ENCODE measurements at places on chromosomes 5 and 9.
A peak's percentile ranks its signal among the peaks of the same experiment; 100 is the strongest.

DNA sequence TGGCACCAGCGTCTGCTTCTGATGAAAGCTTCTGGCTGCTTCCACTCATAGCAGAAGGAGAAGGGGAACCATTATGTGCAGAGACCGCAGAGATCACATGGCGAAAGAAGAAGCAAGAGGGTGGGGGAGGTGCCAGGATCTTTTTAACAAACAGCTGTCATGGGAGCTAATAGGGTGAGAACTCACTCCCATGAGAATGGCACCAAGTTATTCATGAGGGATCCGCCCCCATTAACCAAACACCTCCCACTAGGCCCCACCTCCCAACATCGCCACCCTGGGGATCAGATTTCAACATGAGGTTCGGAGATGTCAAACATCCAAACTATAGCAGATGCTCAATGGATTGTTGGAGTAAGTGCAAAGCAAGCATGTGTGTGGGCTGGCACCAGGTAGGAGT, 125.8 kb upstream of the SLIT3 start:
- no peak for DNase-seq

DNA sequence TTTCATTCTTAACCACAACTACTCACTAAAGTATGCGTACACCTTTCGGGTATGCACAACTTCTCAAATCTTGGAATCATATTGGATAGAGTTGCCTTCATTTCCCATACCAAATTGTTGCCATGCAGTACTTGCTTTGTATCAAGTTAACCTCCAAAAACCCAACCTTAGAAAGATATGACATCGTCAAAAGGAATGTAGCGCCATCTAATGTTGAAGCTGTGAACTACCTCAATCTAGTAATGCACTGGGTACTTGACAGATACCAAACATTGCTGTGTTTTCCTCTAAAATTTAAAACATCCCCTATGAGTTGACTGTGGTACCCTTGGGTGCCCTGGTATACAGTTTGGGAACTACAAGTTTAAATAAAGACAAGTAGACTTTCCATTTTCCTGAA, 318.4 kb downstream of the ARL15 start:
- no peak for DNase-seq

- DNase-seq, result no peak
These were observed 58.7 kb downstream of the PRDM6 start for GRCh38 chr5:123147741-123148140.

- DNase-seq, result no peak
These were observed 51.3 kb downstream of the CARTPT start for GRCh38 chr5:71770381-71770780.

- no peak for DNase-seq
These were observed 162.7 kb upstream of the LHFPL2 start for GRCh38 chr5:78811121-78811817.

GRCh38 chr5:155620821-155621410, 607.4 kb downstream of the KIF4B start:
- DNase-seq, result no peak

GRCh38 chr9:9499546-9499945, 1113.3 kb downstream of the PTPRD start:
- DNase-seq, result no peak

GRCh38 chr9:131552030-131552429, 6.7 kb downstream of the PRRT1B start:
- no peak for DNase-seq

- DNase-seq, result no peak
These were observed 104.5 kb upstream of the NUDT12 start for GRCh38 chr5:103667068-103667467.

DNA sequence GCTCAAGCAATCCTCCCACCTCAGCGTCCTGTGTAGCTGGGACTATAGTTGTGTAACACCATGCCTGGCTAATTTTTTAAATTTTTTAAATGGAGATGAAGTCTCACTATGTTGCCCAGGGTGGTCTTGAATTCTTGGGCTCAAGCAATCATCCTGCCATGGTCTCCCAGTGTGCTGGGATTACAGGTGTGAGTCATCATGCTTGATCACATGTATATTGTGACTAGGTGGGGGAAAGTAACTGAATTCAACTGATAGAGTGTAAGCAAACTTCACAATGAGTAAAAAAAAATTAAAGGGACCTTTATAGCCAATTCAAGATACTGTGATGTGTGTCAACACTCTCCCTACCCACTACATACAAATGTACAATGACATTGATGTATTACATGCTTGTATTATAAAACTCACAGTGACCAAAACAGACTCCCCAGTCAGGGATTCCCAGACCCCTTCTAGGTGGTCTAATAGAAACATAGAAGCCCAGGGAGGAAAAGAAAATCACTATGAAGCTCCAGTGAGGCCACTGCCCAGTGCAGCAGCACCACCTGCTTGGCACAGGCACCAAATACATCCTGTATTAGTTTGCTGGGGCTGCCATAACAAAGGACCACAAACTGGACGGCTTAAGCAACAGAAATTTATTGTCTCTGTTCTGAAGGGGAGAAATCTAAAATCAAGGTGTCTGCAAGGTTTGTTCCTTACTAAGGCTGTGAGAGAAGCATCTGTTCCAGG, 8.8 kb downstream of the PLGRKT start:
- DNase-seq, result no peak

GRCh38 chr9:94654165-94654894, 15.0 kb upstream of the FBP1 start:
- no peak for DNase-seq

DNA sequence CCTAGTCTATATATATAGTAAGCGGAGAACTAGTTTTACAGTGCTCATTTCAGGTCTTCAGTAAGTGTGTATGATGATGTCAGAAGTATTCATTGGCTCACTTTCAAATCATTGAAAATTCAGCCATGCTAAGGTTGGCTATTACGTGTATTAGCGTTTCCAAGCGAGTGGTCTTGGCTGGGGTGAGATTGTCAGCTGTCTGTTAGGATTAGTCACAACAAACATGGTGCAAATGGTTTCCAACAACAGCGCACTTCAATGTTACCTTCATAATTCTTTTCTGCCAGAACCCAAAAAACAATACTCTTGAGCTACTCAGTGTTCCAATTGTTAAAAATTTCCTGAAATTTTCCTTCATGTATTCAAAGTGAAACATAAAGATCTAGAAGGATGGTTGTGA, 283.0 kb downstream of the AOPEP start:
- no peak for DNase-seq

DNA sequence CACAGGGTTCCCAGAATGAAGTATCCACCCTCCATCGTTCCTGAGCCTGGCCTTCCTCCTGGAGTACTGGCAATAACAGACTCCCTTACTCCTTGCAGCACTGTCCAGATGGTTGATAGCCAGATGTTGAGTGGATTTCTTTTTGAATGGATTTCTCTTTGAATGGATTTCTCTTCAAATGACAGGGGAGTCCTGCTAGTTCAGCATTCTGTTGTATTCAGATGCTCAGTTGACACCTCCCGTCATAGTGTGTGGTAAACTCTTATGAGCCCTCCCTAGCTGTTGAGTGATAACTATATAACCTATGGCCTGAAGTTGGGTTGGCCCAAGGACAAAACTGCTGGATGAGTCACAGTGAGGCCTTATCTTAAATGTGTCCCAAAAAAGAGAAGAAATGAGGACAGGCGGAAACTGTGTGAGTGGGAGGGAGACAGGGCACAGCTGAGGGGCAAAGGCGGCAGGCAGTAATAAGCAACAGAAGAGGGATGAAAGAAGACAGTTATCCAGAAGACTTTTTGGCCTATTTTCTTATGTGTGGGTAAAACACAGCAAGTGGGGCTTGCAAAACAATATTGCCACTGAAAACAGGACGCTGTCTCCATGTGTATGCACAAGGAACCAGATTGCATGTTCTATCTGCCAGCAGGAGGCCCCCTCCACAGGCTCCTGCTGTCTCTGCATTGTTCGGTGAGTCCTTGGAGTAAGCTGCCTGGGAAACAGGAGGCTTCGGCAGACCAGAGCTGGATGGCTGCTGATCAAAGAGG, 209.5 kb upstream of the S1PR3 start:
- no peak for DNase-seq

- DNase-seq, result peak; percentile 69
These were observed 260.0 kb downstream of the AUH start for GRCh38 chr9:91101611-91102168.

DNA sequence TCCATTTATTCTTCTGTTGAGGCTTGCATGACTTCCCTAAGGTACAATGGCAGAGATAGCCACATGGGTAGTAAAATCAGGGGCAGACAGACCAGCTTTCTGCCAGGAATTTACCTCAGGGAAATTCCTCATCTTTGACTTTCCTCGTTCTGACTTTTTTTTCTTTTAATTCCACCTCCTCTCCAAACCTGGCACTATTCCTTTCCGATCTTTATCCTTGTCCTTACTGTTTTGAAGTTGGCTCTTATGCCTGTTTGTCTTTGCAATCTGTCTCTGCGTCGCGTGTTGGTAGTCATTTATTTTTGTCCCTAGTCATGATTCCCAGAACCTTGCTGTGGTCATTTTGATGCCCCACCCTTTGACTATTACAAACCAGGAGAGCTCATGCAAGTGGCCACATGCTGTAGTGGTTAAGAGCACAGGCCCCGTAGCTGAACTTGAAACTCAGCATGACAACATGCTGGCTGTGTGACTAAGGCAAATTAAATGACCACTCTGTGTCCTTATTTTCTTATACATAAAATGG, 19.0 kb downstream of the TMC1 start:
- no peak for DNase-seq

DNA sequence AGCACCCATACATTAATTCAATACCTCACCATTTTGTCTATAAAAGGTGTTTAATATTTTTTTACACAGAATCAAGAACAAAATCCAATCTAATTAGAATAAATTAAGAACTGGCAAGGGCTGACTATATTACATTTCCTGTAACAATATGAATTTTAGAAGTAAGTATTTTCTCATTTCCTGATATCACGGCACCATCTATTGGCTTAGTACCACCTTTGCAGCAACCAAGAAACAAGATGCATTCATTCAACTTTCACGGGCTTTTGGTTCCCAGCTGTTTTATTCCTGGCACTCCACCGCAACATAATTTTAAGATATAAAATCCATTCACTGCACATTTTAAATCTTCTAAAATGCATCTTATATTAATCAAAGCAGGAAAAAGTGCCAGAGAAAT, 20.6 kb downstream of the PSMB7 start:
- DNase-seq, result no peak

- no peak for DNase-seq
These were observed 153.7 kb downstream of the TLE1 start for GRCh38 chr9:81535542-81536241.

DNA sequence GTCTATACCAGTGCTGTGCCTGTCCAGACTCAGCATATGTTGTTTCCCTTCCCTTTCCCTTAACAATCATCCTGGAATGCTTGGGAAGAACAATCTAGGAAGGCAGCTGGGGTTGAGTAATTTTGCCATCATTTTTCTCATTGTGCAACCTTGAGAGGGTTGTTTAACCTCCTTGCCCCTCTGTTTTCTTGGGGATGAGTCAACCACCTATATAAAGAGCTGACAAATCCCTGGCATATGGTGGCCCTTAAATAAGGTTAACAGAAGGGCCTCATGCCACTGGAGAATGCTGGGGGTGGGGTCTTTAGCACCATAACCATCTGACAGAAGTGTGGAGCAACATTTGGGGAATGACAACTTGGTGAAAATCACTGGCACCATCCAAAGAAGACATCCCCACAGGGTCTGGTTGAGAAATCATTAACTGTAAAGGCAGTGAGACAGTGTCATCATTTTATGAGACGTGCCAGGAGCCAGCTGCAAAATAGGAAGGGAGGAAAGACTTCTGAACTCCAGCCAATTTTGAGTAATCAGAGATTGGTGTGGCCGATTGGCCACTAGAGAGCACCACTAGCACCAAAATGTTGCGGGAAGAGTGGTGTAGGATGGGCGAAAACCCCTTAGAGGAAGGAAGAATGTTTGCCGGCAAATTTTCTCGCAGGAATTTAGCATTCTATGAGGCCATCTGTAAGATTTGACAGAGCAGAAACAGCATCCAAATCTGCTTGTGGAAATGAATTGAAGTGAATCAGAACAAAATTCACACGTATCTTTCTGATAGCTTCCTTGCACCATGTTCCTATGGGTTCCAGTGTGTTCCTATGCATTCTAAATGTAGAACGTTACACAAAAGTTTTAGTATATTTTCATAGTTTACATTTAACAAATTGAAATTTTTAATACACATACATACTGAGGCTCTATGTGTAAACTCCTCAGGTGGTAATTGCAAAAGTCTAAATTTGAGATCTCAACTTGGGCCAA, 113.8 kb downstream of the MSX2 start:
- DNase-seq, result no peak

DNA sequence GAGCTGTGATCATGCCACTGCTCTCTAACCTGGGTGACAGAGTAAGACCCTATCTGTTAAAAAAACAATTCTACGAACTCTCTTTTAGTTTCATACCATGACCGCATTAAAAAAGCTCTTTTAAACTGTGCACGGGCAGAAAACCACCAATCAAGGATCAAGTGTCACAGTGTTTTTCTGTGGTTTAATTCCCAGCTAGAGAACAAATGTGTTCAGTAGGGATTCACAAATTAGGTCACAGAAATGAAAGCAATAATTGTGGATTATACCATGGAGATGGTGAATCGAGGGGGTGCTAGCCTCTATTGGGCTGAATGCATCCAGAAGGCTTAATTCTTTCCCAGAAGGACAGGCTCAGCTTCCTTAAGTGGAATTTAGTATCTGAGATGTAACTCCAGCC, 79.1 kb downstream of the ATG10 start:
- DNase-seq, result no peak

GRCh38 chr9:69798744-69799143, 21.9 kb upstream of the CFAP95 start:
- no peak for DNase-seq

DNA sequence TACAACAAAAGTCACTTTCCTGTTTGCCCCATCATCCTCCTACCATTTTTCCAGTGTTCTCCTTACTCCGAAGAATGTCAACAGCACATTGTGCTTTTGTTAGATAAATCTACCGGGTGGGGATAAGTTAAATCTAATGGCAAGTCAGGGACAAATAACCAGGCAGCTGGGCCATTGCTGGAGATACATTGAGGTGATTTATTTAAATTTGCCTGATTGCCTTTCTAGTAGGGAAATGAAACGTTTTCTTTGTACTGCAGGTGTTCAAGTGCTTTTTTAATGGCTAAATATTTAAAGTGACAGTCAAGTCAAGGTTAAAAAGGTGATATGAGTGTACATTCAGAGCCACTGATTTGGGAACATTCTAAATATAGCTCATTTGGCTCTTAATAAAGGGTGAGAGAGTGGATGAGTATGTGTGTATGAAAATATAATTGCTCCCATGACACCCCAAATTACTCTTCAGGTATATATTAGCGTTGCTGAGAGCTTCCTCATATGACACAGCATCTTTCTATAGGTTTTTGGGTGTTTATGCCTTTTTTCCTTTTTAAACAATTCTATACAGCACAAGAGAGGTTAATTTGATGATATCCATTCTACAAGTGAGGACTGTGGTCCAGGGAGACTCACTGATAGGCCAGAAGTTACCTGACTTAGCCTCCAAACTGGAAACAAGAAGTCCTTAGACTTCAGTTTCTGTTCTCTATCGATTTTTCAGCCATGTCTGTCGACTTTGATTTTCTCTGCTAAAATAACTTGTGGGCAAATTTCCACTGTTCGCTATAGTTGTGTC, 51.9 kb downstream of the DMRT2 start:
- no peak for DNase-seq

All from stimulated activated naive CD4-positive, alpha-beta T cell (primary cell).